ENCODE measurements at places on chromosomes 1 and 21.
A peak's percentile ranks its signal among the peaks of the same experiment; 100 is the strongest.

DNA sequence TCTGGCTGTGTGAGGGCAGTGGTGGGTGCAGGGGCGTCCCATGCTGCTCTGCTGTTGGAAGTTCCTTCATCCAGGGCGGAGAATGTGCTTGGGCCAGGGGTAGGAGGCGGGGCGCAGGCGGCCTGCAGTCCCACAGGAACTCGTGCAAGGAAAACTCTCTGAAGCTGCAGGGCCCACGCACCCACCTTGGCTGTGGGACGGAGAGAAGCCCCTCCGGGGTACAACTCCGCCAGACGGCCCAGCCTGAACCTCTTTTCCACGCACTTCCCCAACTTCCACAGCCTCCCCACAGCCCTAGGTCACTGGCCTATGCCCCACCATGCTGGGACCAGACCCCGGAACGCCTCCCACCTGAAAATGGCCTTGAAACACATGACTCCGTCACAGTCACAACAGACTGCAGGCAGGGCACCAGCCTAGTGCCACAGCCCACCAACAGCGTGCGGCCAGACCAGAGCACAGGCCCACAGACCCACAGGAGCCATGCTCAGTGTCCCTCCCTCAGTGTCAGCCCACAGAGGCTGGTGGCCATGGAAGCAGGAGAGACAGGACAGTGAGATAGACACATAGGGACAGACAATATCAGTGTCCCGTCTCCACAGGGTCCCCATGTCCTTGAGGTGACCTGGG is 47.8 kb downstream of the WNT9A start:
- DNase-seq: no peak

DNA sequence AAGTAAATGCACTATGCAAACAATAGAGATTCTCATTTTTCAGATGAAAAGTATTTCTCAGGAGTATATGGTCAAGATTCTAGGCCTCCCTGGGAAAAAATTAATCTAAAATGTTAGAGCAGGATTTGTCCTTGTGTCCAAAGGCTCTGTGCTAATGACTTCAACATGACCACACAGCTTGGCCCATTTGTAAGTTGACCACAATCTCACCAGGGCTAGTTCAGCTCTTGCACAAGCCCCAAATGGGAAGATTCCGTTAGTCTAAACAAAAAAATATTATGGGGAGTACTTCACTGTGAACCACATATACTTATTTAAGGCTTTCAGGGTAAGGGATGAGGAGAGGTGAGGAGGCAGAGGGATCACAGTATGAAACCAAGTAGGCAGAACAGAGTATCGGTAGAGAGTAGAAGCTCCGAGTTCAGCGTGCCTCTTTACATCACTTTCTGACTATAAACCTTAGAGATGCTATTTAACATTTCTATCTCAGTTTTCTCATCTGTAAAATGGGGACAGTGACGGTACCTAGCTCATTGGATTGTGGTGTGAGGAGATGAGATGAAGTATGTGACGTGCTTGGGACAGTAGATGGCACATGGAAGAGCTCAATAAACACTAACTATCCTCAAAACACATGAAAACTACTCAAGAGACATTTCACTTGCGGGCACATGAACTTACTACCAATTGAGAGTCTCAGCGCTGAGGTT is 37.8 kb upstream of the CTTNBP2NL start:
- no peak for DNase-seq

GRCh38 chr1:53485478-53486394 is 26.5 kb downstream of the DMRTB1 start:
- peak; percentile 80 for DNase-seq

- no peak for DNase-seq
Measured at GRCh38 chr1:3785456-3786157, 10.7 kb downstream of the LRRC47 start.

DNA sequence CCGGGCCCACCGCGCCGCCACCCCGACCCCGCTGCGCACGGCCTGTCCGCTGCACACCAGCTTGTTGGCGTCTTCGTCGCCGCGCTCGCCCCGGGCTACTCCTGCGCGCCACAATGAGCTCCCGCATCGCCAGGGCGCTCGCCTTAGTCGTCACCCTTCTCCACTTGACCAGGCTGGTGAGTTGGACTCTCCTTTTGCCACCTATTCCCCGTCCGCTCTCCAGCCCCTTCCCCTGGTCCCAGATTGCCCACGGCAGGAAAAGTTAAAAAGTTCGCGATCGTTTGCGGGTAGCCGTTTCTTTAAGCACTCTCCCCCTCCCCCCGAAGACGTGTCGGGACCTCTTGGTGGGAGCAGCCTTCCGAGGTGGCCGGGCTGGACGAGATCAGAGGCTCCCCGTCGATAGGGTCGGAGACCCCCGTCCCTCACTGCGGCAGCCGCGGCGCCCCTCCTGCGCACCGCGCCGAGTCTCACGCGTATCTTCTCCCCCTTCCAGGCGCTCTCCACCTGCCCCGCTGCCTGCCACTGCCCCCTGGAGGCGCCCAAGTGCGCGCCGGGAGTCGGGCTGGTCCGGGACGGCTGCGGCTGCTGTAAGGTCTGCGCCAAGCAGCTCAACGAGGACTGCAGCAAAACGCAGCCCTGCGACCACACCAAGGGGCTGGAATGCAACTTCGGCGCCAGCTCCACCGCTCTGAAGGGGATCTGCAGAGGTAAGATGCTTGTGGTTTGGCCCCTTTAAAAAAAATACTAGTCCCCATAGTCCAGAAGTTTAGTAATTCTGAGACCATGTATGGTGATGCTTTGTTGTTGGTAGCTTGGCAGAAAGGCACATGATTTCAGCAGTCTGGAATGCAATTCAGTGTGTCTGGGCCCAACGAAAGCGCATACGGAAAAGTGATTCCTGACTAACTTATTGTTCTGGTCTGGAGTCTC is 576 bp downstream of the CCN1 start:
- no peak for DNase-seq

DNA sequence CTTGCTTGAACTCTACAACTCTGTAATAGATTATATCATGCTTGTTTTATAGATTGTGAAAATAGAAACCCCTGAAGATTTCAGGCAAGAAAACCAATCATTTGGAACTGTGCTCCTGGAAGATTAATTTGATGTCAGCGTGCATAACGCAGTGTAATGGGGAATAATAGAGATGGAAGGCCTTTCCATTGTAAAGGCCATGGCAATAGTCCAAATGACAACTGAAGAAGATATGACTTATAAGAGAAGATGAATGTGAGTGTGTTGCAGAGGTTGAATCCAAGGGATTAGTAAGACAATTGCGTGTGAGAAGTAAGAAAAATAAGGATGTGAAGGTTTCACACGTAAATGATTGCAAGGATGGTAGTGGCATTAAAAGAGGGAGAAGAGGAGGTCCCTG is 285.0 kb downstream of the DUSP10 start:
- DNase-seq: no peak

DNA sequence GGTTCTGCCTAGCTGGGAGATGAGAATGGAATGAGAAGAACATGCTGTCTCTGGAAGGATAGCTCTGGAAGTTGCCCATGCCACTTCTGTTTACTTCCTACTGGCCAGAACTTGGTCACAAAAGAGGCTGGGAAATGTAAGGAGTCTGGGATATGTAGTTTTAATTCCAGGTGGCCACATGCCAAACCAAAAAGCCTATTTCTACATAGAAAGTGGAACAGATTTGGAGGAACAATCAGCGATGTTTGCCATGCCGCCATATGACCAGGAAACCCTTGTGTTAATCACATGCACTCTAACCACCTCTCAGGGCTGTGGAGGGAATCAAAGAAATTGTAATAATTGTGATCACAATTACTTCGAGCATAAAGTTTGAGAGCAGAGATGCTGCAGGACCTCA is 10.0 kb upstream of the OLIG2 start:
- DNase-seq: no peak

DNA sequence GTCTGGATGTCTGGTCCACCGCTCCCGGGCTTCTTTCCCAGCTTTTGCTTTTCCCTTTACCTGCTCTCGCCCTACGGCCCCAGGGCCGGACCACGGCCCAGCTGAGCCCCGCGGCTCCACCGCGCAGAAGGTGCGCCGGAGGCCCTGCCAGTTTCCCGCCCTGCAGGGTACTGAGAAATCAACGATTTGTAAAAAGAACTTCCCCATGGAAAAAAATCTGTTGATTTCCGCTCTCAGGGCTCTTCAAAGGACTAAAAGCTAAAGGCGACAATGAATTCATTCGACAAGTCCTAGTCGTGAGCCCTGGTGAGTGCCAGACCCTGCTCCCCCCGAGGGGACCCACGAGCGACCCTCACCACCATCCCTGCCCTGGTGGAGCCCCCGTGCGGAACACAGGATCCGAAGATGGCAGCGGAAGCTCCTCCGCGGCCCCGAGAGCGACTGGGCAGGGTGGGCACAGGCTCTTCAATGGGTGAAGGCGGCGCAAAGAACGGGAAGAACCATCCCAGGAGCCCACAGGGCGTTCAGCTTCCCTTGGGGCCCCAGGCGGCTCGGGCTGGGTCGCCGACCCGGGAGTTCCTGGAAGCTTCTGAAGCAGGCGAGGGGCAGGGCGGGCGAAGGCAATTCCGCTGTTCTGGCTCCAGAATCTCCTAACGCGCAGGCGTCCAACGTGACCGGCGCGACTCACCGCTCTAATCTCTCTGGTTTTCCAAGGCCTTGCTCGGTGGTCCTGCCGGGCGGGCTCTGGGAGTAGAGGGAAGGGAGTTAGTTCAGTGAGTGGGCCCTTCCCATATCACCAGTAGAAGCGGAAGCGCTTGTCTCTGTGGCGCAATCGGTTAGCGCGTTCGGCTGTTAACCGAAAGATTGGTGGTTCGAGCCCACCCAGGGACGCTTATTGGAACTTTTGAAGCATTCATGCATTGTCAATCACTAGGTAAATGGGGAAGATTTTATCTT is 6.6 kb upstream of the RNU1-2 start:
- DNase-seq: peak; percentile 97

- DNase-seq: no peak
Measured at GRCh38 chr1:226985239-226985838, 45.2 kb downstream of the COQ8A start.

GRCh38 chr1:202056644-202057334 is 46.4 kb downstream of the ELF3 start:
- DNase-seq: no peak

DNA sequence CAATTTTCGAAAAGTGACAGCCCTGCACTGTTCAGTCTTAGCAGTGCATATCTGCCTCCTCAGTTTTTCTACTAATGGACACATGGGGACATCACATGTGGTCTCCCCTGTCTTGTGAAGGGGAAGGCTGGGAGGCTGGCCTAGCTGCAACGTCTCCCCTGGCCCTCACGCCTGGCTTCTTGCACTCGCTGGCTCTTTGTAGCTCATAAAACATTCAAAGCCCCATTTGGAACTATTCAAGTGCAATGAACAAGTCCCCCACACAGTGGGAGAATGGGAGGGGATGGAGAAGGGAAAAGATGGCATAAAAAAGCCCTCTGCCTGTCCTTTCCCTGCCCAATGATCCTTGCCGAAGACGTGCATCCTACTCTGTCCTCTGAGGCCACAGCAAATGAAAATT is 73.6 kb downstream of the PGBD5 start:
- no peak for DNase-seq

DNA sequence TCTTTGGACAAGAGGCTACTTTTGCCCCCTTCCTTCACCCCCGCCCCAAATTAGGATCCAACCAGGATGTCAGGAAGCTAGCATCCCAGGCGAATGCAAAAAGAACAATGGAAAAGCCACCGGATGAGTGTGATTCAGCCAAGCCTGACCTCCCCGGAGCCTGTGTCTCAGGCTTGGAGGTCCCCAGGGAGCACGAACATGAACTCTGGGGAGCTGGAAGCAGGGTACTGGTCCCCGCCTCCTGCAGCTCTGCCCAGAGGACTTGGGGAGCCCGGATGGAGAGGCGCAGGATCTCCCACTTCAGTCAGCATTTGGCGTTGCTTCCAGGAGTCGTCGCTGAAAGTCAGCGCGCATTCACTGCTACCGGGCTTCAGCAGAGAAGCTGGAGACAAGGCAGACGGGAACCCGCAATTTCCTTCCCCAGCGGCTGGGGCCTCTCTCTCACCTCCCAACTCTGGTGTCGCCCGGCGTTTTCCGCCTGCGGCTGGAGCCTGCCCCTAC is 1.8 kb upstream of the TBX15 start:
- peak; percentile 80 for DNase-seq

GRCh38 chr1:204420039-204421004 is 8.7 kb upstream of the PPP1R15B start:
- DNase-seq: no peak

DNA sequence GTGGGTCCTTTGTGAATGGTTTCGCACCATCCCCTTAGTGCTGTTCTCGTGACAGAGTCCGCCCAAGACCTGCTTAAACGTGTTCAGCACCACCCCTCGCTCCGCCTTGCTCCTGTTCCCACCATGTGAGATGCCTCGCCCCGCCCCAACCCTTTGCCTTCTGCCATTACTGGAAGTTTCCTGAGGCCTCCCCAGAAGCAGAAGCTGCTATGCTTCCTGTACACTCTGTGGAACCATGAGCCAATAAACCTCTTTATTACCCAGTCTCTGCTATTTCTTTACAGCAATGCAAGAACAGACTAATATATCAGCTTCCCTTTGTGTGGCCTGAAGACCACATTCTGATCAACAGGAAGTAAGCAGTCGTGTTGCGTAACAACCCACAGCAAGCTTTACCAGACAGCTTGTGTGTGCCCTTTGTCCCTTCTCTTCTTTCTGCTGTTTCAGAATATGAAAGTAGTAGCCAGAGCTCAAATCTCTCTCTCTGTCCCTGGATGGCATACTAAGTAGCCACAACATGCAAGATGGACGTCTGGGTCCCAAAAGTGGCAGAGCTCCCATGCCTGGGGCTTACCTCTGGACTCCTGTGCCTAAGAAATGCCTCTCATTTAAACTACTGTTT is 14.1 kb downstream of the HENMT1 start:
- DNase-seq: peak; percentile 61

GRCh38 chr21:20086508-20086907 is 911.7 kb upstream of the NCAM2 start:
- no peak for DNase-seq

DNA sequence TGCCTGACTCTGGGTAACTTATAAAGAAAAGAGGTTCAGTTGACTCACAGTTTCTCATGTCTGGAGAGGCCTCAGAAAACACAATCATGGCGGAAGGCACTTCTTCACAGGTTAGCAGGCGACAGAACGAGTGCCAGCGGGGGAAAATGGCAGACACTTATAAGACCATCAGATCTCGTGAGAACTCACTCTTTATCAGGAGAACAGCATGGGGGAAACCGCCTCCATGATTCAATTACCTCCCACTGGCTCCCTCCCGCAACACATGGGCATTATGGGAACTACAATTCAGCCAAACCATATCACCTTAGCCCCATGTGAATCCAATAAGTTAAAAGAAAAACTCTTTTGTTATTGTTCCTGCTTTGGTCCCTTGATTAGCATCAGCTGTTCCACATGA is 725.2 kb downstream of the LRRIQ3 start:
- DNase-seq: no peak

All from brain microvascular endothelial cell (primary cell).